B cell (primary cell): ENCODE measurements at places on chromosomes 2 and 18. TPM values are rescaled to one million over a fixed set of nuclear protein-coding genes. Genes with fewer than 3 reads are reported as not detected.

GRCh38 chr2:219947575-219947974 is 320.1 kb downstream of the SLC4A3 start:
- no peak for DNase-seq

The SP5 gene
- not detected in 2 replicates for total RNA-seq

The LHCGR gene
- total RNA-seq, result not detected in 2 replicates

DNA sequence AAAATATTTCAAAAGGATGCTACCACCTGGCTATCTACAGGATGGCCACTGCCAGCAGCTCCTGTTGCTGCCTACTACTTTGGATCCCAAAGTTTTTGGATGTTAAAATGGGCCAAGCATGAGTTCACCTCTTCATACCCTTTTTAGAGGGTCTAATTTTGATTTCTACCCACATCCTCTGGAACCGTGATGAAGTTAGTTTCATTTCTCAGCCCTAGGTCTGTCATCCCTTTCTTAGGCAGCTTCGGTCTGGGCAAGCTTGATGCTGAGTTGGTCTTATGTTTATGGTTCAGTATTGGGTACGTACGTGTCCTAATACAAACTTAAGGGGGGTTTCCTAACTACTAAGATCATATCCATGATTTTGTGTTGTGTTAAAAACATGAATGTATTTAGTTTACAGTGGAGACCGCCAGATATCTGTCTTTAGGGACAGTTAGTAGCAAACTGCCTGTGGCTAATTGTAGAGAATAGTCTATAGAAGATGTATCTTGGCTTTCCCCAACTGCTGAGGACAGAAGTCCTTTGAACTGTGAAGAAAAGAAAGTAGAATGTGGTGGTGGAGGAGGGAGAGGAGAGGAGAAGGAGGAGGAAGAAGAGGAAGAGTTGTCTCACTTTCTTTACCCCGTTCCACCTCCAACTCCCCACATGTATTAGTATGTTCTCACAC is 184.9 kb downstream of the UBE2E3 start:
- DNase-seq, result peak; percentile 17

GRCh38 chr2:39069136-39069515 is 51.7 kb downstream of the SOS1 start:
- DNase-seq, result no peak

The TNS1 gene
- total RNA-seq, result 0.53 and 0.86 TPM in 2 replicates

GRCh38 chr2:64787698-64788097 is 134.0 kb upstream of the SERTAD2 start:
- no peak for DNase-seq

The CENPO gene
- total RNA-seq, result 10.4 and 10.8 TPM in 2 replicates
